ENCODE measurements at places on chromosomes 1 and 21. TPM values are rescaled to one million over a fixed set of nuclear protein-coding genes. Genes with fewer than 3 reads are reported as not detected.

The FAM110D gene
- 1.8 TPM for total RNA-seq

The BNIPL gene
- 0.77 TPM for total RNA-seq

The LRRN2 gene
- total RNA-seq, result 9.2 TPM

The FAM78B gene
- total RNA-seq, result 1.3 TPM

The MPL gene
- total RNA-seq, result 1.4 TPM

The UROD gene
- 47.2 TPM for total RNA-seq

The ZSWIM5 gene
- total RNA-seq, result 2.9 TPM

The AMY1A gene
- not detected for total RNA-seq

DNA sequence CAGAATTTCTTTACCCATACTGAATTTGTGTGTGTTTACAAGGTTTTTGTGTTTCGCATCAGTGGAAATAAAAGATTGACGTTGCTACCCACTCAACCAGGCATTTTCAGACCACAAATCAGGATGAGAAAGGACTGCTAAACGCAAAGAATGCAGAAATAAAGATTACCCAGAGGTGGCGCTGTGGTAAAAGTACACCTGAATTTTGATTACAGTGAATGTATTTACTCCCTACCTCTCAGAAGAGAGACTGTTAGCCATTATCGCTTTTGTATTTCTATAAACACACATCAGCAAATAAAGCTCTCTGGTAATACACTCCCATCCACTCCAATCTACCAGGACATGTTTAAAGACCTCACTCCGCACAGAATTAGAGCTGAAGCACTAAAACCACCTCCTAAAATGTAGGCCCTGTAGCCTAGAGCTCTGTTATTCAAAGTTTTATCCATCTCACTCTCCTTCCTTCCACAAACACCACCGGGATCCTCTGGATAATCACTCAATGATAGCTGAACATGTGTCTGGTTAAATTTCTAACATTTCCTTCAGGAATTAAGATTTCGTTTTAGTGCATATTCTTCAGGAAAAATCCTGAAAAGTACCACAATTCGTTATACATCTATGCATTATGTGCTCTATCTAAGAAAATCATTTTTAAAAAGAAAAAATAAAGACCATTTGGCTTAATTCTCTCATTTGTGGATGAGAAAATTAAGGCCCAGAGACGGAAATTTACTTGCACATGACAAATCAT is 2.5 kb upstream of the LMO4 start:
- DNase-seq, result no peak

DNA sequence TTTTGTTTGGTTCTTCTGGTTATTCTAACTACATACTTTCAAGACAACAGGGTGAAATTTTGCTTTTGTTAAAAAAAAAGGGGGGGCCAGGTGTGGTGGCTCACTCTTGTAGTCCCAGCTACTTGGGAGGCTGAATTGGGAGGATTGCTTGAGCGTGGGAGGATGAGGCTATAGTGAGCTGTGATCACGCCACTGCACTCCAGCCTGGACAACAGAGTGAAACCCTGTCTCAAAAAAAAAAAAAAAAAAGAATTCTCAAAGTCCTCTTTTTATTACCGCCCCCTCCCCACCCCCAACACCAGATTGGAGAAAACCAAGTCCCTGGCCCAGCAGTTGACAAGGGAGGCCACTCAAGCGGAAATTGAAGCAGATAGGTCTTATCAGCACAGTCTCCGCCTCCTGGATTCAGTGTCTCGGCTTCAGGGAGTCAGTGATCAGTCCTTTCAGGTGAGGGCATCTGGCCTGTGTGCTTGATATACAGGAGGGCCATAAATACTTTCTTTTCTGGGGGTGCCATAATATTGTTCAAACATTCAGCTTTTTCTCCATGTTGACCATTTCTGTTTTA is 50.2 kb downstream of the LAMC2 start:
- DNase-seq, result no peak

GRCh38 chr1:10808441-10808840 is 12.0 kb upstream of the CASZ1 start:
- no peak for DNase-seq

- no peak for DNase-seq
These were observed 818 bp downstream of the FHL3 start for GRCh38 chr1:38004284-38005108.

GRCh38 chr1:231419738-231420298 is 2.3 kb downstream of the EGLN1 start:
- DNase-seq, result no peak

DNA sequence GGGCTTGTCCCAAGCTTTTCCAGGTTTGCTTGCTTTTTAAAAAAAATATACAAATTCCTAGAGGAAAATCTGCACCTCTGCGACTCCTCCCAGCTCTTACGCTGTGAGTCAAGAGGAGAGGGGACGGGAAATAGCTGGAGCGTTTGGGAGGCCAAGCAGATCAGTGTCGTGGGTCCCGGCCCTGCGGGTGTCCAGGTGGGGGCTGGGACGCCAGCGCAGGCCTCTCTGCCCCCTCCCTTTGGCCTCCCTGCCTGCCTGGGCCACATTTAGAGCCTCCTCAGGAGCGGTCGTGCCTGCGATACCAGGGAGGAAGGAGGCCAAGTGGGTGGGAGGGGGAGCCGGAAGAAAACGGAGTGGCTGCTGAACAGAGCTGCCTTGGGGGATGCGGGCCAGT is 9.0 kb downstream of the WNT4 start:
- no peak for DNase-seq

- DNase-seq, result no peak
These were observed 355.1 kb downstream of the AJAP1 start for GRCh38 chr1:5009376-5010065.

GRCh38 chr1:20928146-20928545 is 141.0 kb upstream of the HP1BP3 start:
- no peak for DNase-seq

- no peak for DNase-seq
These were observed 391.9 kb downstream of the PTPRU start for GRCh38 chr1:29628190-29628589.

- DNase-seq, result peak; percentile 95
These were observed 43.5 kb upstream of the RAB4A start for GRCh38 chr1:229227298-229227919.

DNA sequence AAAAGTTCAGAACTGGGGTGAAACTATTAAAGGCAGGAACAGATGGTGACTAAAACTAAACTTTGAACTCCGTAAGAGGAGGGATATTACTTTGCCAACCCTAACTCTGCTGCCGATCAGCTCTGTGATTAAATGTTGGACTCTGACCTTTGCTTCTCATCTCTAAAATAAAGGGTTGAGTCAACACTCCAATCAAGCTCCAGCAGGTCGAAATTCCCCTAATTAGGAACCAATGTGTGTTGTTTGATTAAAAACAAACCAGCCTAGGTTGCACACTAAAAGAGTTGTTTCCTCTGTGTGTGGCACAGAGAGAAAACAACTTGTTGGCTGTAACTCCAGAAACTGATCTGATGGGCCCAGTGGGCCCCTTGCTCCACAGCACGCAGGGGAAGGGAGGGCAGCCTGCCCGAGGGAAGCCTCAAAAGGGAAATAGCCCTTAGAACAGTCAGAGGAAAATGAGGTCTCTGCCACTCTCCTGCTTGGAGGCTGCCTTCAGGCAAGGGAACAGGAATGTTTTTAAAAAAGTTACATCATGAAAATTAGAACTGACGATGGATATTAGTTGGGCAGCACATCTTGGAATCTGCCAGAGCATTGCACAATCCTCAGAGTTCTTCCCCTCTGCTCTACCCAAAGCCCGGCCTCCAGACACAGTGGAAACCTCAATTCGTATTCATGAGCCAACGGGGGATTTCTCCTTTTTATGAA is 69.3 kb downstream of the KCTD3 start:
- DNase-seq, result no peak

- DNase-seq, result peak; percentile 84
These were observed 93.9 kb downstream of the ADCY10 start for GRCh38 chr1:167819849-167820683.

DNA sequence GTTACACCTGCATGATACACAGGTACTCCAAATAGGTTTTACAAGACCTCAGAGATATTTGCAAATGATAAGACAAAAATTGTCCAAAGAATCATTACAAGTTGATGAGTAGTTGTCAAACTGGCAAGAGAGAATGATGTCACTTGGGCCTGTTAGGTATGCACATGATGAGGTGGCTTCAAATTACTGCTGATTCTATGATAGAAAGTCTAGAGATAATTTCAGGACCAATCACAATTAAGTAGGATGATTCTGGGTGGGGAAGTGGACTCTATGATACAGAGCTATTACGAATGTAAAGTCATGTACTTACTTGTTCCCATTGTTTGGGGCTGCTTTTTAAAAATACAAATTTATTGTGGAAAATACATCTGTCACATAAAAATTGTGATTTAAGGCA is 5.2 kb upstream of the SPRR1B start:
- DNase-seq, result no peak

DNA sequence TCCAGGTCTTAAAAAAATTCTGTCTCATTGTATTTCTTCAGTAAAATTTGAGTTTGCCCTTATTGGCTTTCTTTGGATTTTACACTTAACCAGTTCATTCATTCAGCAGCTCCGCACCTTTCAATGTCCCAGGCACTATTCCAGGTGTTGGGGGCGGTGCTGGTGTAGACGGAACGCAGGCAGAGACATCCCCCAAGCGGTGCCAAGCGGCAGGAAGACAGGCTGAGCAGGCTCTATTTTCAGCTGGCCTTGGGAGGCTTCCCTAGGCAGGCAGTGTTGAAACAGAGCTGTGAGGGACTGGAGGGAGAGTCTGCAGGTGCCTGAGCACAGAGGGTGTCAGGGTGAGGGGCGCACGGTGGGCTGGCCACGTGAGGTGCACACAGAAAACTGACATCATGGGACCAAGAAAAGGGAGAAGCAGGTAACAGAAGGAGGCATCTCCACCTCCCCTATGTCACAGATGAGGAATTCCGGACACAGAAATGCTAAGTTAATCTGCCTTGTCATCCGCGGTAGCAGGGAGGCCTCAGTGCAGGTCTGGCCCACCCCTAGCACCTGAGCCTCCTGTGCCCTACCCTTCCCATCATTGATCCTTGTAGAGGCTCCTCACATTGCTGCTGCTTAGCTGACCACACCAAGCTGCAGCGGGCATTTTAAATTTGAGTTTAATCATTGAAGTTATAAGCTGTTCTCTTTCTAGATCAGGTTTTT is 40.8 kb downstream of the SLC37A1 start:
- DNase-seq, result no peak

DNA sequence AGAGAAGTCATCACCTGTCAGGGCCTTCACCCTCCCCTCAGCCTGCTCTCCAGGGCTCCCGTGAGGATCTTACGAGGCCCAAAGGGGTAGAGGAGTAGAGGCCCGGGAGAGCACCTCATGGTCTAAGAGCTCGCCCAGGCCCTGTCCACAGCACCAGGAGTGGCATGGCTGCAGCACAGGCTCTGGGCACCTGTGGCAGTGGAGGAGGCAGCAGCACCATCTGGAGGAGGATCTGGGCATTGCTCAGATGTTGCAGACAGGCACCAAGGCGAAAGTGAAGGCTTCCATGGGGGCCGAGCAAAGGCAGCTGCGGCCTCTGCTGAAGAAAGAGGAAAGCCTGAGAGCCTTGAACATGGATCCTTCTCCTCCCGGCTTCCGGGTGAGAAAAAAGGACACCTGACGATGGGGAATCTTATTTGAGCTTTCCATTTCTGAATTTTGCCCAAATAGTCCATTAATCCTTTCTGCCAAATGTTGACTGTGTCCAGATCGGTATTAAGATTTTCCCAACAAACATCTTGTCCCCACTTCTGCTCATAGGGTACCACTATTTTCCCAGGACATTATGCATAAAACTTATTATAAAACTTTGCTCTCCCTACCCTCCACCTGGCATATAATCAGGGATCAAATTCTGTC is 604.7 kb downstream of the PTPRC start:
- peak; percentile 91 for DNase-seq
